ENCODE measurements at places on chromosomes 5 and 9.

GRCh38 chr5:107135391-107135790, 535.3 kb downstream of the EFNA5 start:
- no peak for DNase-seq

DNA sequence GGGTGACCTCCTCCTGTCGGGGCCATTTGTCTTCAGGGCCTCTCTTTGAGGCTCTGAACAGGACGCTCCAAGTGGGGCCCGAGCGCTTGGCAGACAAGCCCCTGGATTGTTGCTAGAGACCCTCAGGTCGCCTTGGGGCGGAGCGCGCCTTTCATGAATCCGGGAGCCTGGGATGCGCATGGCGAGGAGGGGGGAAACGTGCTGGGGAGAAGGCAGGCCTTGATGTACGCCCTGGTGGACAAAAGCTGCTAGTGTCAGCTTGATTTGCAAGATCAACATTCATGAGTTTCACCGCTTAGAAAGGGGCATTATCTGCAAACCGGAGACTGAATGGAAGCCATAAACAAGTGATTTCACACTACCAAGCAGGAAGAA, 226.3 kb downstream of the SMARCA2 start:
- DNase-seq, result no peak

DNA sequence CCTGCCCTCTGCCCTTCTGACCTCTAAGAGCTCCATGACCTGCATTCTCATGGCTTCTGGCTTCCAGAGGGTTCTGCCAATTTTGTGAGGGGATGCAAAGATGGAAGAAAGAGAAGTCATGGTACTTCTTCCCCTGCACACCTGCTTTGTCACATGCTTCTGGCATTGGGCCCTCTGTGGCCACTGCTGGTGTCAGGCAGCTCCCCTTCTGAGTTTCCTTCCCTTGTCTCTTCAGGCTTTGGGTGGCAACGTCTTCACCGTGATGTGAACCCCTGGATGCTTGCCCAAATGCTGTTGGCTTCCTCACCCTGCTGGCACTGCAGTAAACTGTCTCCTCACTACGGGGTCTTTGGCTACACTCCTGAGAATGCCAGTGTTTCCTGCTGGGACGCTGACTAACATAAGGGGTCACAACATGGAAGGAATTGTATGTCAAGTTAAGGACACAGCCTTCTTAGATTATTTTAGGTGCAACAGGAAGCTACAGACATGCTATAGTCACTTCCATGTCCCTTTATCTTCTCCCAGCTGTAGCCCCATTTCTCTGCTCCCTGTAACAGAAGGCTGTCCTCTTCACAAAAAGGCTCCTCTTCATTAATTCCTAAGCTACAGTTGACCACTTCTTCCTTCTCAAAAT, 8.9 kb upstream of the CLINT1 start:
- no peak for DNase-seq

GRCh38 chr5:114417519-114417918, 55.6 kb downstream of the KCNN2 start:
- DNase-seq, result no peak

DNA sequence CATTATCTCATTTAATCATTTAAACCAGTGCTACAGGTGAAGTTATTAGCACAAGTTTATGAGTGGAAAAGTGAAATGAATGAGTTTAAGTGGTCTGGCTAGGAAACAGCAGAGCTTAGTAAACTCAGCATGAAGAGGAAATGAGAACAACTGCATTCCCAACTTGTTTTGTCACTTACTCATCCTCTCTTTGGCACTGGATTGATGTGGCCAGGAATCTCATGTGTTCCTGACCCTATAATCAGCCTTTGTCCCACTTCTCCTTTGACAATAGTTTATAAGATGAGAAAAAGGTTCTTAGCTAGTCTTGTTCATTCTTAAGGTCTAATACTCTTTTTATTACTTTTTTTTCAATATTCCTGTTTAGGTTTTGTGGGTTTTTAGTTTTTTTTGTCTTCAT, 559.2 kb upstream of the TLE4 start:
- DNase-seq, result no peak

DNA sequence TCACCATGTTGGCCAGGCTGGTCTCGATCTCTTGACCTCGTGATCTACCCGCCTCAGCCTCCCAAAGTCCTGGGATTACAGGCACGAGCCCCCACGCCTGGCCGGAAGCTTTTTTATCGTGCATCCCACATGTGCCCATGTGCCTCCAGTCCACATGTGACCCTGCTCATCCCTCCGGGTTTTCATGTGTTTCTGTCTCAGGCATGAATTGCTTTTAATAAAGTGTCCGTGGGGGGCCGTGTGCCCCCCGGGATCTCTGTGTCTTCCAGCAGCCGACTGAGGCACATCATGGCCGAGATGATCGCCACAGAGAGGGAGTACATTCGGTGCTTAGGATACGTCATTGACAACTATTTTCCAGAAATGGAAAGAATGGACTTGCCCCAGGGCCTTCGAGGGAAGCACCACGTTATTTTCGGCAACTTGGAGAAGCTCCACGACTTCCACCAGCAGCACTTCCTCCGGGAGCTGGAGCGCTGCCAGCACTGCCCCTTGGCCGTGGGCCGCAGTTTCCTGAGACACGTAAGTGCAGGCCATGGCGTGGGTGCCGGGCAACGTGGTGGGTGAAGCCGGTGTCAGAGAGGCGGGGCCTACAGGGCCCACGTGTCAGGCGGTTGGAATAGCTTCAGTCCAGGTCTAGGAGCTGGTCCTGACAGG, 22.1 kb upstream of the LRRC14B start:
- DNase-seq, result no peak

DNA sequence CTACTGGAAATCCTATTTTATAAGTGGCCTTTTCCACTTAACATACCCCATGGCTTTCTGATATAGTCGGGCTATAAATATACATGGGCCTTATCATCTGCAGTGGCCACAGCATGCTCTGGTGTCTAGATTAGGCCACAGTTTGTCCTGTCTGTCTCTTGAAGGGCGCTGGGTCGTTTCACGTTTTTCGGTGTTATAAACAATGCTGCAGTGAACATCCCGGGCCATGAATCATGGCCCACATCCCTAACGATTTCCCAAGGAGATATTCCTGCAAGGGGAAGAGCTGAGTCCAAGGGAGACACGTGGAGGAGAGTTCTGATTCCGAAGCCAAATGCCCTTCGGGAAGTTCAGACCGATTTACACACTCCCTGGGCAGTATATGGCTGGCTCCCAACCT, 8.4 kb downstream of the PLPP7 start:
- no peak for DNase-seq

DNA sequence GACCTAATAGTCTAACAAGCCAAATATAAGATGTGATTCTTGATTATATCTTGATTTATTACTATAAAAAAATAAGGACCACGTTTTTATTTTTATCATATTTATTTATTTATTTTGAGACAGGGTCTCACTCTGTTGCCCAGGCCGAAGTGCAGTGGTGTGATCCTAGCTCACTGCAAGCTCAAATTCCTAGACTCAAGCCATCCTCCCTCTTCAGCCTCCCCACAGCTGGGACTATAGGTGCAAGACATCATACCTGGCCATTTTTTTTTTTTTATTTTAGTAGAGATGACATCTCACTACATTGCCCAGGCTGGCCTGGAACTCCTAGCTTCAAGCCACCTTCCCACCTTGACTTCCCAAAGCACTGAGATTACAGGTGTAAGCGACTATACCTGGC, 61.0 kb upstream of the LARP1 start:
- DNase-seq, result no peak

DNA sequence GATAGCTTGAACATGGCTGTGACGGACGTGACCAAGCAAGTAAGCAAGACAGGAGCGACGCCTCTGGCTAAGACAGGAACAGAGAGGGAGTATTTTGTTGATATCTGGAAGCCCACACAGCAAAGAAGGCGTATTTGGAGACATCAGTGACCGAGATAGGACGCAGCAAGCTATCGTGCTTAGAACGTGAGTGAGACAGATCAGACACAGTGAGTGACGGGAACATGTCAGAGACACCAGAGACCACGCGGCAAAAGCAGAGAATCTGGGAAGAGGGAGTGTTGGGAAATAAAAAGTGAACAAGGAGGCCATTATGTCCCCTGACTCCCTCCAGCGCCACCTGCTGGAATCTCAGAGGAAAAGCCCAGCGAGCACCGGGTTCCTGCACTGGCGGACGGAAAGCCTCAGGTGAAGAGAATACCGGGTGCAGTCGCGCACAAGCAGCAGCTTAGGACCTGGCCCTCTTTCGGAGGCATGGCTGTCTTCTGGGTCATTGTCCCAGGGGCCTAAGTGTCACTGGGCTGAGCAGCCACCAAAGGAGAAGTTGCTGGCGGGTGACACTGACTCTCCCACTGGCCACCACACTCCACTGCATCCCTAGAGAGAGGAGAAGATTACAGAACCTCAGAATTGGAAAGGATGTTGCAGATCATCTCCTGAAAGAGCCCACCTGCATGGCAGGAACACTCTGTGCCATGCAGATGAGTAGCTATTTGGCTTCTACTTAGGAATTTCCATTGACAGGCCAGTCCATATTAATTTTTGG, 99.1 kb downstream of the FBXO38 start:
- DNase-seq, result peak; percentile 65

- DNase-seq, result no peak
These were observed 14.4 kb upstream of the GRXCR2 start for GRCh38 chr5:145887217-145887616.

DNA sequence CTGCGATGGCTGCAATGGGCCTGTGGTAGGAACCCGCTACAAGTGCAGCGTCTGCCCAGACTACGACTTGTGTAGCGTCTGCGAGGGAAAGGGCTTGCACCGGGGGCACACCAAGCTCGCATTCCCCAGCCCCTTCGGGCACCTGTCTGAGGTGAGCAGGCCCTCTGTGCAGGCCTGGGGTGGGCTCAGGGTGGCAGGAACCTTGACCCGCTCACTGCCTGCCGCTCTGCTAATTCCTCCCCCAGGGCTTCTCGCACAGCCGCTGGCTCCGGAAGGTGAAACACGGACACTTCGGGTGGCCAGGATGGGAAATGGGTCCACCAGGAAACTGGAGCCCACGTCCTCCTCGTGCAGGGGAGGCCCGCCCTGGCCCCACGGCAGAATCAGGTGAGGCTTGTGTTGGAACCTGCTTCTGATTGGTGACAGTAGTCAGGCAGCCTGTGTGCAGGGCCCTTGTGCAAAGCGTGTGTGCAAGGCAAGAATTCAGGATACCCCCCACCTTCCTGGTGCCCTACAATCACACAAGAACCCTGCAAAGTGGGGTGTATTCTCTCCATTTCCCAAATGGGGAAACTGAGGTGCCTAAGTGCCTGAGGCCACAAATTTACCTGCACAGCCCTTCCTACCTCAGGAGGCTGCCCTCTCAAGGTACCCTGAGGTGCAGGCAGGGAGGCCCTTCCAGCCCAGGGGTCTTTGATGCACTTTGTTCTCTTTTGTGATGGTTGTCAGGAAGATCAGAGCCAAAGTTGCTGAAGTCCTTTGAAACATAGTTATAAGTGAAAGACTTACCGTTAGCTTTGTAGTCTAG, 3.4 kb downstream of the SQSTM1 start:
- DNase-seq, result no peak

- DNase-seq, result no peak
These were observed 181.6 kb downstream of the PALM2AKAP2 start for GRCh38 chr9:109961626-109962025.

DNA sequence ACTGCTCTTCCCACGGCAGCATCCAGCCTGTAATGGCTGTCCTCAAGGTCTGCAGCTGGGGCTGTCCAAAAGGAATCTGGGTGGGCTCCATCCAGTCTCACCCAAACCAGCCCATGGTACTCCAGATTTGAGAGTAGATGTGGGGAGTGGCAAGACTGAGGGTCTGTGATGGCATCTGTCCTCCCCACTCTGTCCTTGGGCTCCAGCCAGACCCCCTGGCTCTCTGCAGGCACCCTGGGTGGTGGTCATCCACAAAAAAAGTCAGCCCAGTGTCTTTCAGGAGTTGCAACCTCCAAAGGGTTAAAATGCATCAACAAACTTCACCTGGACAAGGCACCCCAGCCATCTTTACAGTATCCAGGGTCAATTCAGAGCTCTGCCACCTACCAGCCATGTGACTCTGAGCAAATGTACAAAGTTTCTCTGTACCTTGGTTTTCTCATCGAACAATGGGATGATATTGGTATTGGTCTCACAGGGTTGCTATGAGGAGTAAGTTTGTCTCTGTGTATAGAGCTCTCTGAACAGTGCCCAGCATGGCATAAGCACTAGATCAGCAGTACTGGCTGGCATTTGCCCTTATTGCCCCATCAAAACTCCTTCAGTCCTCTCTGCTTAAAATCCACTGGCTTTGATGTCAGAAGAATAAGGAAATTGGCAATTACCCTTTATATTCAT, 7.3 kb upstream of the S1PR3 start:
- DNase-seq, result no peak

GRCh38 chr9:99300603-99301002, 78.5 kb downstream of the SEC61B start:
- DNase-seq, result no peak

DNA sequence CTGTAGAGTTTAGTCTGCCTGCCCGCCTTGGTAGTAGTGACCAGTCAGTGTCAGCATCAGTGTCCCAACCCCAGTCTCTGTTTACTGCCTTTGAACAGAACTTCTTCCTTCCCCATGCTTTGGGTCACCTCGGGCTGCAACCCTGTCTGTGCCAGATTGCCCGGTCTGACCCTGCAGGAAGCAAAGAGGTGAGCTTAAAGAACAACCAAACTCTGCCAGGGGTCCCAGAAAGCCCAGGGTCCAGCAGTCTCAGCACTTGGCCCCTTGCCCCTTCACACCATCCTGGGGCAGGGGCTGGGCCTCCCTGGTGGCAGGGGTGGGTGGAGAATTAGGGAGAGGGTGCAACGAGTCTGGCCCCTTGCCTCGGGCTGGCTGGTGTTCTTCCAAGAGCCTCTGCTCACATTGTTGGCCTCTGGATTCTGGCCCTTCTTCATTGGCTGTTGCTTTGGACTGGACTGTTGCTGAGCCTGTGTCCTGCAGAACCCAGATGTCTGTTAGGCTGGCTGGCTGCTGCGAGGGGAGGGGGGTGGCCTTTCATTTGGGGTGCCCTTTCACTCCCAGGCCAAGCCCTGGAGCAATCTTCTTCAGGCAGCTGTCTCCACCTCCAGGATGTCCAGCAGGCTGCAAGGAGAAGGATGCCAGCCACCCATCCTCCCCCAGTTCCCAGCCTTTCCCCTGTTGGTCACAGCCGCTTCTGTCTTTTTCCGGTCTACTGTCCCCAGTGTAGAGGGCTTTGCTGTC, 51.2 kb downstream of the SAR1B start:
- no peak for DNase-seq

DNA sequence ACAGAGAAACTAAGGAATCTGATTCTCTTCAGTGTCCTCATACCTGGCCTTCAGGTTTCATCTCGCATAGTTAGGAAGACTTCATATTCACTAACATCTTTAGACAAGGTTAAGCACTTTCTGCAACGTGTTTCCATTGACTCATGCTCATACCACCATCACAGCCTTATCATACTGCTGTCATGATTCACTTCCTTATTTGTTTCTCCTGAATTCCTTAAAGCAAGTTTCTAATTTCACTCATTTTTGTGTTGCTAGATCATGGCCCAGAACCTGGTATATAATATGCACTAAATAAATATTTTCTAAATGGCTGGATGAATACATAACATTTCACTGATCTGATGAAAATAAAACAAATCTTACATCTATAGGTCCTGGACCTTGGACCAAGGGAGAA, 472.9 kb downstream of the PRELID2 start:
- DNase-seq, result no peak

- DNase-seq, result peak; percentile 14
These were observed 14.7 kb downstream of the DIAPH1 start for GRCh38 chr5:141603923-141604717.

GRCh38 chr9:72362680-72363139, 2.3 kb downstream of the ZFAND5 start:
- peak; percentile 12 for DNase-seq

- no peak for DNase-seq
These were observed 28.8 kb downstream of the C5orf58 start for GRCh38 chr5:170261528-170262043.

Data from CD8-positive, alpha-beta T cell (primary cell).